D341Med (cell line): ENCODE measurements at places on chromosomes 6 and 20.
A peak's percentile ranks its signal among the peaks of the same experiment; 100 is the strongest.

DNA sequence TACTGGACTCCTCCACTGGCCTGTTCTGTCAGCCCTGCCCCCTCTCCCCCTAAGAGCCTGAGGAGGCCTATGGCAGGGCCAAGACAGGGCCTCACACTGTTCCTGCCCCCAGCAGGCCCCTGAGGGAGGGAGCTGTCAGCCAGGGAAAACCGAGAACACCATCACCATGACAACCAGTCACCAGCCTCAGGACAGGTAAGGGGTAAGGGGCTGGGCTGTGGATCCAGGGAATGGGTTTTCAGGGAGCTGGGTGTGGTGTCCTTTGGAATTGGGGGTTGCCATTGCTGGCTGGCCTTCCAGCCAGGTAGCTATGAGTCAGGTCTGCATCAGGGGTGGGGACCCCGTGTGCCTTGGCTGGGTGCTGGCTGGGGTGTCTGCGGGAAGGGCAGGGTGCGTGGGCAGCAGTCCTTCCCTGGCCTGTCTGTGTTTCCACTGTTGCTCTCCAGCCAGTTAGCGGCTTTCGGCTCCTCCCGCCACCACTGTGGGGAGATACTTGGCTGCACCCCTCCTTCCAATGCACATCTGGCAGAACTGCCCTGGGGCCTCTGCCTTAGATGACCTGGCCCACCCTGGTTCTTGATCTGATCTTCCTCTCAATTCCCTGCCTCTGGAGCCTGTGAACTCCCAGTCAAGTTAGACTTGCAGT lies 3.9 kb downstream of the SLC29A1 start:
- DNase-seq, result no peak

GRCh38 chr6:167782698-167783517 lies 43.8 kb upstream of the AFDN start:
- DNase-seq, result no peak

- DNase-seq, result no peak
Measured at GRCh38 chr6:30939473-30939872, 1.3 kb upstream of the MUCL3 start.

DNA sequence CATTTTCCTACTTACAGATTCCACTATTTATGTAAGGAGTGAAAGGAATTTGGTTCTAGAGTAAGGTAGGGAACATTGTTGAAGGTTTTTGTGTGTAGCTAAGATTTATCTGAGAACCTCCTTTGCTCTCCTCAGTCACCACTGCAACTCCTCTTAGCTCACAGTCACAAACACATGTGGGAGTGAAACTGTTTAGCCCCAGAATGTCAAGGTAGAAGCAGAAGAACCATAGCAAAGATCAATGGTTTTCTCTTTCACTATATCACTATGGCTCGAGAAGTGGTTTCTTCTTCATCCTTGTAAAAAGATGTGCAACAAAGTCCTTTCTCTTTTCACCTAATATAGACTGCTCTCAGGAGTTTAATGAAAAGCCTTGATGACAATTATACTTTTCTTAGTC lies 6.5 kb upstream of the DEFB112 start:
- no peak for DNase-seq

DNA sequence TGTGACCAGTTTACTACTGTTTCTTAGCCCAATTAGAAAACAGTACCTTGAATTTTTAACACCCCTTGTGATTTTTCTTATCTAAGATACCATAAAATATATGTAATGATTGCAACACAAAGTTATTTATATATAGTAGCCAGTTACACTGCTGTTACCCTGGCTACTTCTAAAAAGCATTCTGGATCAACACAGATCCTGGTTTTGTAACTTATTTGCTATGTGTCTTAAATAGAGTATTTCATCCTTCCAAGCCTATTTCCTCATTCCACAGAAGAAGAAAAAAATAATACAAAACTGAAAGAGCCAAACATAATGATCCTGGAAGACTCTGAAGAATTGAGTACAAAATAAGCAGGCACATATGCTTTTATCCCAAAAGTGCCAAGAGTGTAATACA lies 19.0 kb upstream of the GSTA4 start:
- DNase-seq, result no peak

GRCh38 chr6:80789912-80790570 lies 683.6 kb downstream of the BCKDHB start:
- no peak for DNase-seq

- DNase-seq, result no peak
Measured at GRCh38 chr6:20366082-20366830, 35.4 kb upstream of the E2F3 start.

GRCh38 chr6:146741609-146742008 lies 142.8 kb downstream of the ADGB start:
- no peak for DNase-seq

DNA sequence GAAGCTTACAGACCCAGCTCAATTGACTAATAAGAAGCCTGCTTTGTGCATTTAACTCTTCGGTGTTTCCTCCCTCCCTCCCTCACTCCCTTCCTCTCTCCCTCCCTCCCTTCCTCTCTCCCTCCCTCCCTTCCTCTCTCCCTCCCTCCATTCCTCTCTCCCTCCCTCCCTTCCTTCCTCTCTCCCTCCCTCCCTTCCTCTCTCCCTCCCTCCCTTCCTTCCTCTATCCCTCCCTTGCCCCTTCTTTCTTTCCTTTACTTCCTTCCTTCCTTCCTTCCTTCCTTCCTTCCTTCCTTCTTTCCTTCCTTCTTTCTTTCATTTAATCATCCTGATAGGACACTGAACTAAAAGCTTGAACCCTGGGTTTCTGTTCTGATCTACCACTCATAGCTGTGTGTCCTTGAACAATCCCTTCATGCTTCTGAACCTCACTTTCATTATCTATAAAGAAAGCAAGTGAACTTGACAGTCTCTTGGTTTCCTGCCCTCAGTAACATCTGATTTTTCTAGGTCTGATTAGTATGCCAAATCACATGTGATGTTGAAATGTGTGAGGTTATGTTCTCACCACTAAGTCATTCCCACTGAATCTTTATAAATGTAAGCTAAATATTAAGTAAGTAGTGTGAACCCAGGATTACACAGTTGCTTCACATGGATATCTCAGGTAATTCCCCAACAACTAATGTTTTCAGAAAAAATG lies 132.3 kb upstream of the BMP2 start:
- no peak for DNase-seq

DNA sequence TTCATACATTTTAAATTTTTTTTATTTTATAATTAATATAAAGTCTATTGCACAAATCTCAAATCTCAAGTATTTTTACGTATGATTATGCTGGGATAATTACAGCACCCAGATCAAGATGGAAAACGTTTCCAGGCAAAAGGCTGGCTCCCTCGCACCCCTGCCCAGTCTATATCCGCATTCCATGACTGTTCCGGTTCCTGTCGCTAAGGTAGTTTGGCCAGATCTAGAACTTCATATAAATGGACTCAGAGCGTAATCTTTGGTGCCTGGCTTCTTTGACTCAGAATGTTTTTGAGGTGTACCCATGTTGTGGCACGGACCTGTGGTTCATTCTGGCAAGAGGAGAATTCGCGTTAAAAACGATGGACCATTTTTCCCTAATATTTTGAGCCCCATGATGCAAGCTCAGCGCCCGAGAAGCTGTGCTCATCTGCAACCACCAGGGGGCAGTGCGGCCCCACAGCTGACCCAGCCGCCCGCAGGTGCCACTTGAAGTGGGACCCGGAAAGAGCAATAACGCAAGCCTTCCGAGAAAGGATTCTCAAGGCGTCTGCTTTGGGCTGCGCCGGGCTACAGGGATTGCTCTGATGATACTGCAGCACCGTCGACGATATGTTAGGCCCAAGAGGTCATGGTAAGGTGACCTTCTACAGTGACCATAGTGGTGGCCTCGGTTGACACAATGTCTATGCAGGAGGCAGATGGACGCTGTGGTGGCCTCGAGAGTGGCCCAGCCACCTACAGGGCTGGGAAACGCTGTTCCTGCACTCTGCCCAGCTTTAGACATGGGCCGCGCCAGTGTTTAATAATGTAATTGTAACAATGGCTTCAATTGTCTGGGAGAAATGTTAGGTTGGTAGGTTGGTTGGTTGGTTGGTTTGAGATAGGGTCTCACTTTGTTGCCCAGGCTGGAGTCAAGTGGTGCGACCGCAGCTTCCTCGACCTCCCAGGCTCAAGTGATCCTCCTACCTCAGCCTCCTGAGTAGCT lies 160.1 kb downstream of the ZMYND8 start:
- peak; percentile 88 for DNase-seq

- DNase-seq, result no peak
Measured at GRCh38 chr6:90272895-90273294, 23.7 kb downstream of the BACH2 start.

- no peak for DNase-seq
Measured at GRCh38 chr20:17438436-17439039, 92.6 kb downstream of the BFSP1 start.

- no peak for DNase-seq
Measured at GRCh38 chr6:89443658-89444057, 10.7 kb downstream of the ANKRD6 start.

- no peak for DNase-seq
Measured at GRCh38 chr6:112413780-112414179, 66.7 kb downstream of the RFPL4B start.

DNA sequence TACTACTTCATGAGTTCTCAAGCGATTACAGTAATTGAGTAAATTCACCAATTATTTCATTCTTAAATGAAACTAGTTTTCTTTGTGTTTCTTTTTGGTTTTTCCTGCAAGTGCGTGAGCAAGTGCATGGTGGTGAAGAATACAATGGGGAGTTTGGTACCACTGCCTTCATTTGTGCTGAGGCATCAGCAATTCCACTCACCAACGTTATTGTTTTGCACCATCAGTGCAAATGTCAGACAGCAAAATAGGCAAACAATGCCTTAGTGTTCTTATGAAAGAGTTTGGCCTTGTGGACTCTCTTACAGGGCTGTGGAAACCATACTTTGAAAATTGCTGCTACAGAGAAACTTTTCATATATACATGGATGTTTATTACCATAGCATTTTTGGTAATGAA lies 8.2 kb downstream of the CDH26 start:
- no peak for DNase-seq

- no peak for DNase-seq
Measured at GRCh38 chr6:154206141-154206540, 150.5 kb downstream of the IPCEF1 start.

DNA sequence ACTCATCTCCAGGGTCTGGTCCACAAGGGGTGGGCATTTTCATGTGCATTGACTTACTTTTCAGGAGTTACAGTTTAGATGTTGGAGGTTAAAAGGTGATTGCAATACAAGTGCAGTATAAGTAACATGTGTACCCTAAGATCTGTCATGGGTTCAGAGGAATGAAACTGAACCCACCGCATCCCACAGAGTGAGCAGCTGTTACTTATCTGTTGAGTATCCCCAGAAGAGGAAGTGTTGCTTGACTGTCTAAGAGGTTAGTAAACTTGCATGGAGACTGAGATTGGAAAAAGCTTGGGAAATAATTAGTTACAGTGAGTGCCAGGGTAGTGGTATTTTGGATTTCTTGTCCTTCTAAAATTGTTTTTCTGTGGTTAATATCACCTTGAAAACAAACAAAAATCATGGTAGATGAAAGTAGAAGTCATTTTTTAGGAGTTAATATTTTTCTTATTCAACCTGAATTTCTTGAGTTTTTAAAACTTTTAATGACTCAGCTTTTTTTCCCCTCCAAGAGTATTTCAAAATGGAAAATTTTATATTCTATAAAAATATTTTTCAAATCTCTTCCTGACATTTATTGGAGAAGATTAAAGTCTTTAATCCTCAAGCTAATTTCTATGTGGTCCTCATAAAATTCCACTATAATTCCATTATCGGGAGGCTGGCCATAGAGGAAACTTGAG lies 306.1 kb downstream of the ZNF217 start:
- no peak for DNase-seq

DNA sequence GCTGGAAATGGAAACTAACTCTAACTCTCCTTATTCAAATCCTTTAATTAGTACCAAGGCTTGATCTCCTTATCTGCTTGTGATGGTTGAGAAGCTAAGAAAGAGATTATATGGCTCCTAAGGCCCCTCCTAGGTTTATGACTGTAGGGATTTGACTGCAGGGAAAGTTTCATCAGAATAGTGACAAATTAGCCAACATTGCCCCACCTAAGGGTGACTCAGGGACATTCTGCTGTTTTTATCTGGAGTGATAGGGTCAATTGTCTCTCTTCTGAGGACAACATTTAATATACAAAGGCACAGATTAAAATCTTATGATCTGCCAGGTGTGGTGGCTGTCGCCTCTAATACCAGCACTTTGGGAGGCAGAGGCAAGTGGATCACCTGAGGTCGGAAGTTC lies 138.1 kb upstream of the MARCKS start:
- peak; percentile 50 for DNase-seq

DNA sequence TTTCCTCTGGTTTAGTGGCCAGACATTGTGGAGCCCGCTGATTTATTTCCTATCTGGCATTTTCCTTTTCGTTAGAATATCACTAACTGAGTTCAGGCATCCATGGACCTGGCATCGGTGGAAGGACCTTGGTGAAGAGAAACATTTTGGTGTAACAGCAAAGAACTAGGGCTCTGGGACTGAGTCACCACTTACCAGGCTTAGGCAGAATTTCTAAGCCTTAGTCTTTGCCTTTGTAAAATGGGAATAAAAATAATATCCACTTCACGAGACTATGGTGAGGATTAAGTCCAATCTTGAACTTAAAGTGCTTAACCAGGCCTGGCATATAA lies 42.0 kb upstream of the ENPP1 start:
- no peak for DNase-seq

DNA sequence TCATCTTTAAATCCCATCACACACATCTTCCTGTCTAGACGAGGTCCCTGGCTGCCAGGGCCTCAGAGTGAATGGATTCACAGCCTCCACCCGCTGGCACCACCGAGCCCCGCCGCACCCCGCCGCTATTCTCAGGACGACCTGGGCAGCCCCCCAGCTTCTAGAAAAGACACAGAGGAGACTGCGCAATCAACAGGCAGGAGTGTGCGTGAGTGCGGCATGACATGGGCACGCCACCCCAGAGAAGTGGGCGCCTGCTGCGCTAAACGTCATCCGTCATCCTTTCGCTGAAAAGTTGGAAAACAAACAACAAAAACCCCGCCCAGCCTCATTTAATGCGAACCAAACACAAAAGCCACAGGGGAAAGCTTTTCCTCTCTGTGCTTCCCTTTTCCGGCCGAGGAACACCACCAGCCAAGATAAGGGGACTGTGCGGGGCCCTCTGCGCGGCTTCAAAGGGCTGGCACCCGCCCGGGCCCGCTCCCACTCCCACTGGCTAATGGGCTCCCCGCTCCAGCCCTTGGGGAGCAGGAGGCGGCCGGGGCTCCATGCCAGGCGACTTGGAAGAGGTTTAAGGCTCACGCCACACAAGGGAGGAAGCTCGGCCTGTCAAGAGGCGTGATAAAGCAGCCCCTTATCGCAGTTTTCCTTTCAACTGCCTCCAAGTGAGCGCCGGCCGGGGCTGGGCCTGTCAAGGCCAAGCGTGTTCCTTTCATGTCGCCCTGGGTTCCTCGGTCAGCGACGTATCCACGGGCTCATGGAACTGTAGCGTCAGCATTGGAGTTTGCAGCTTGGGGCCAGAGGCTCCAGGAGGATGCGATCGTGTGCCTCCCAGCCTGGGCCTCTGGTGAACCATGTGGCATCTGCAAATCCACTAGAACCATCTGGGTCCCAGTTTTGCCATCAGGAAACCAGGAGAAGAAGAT lies 50.1 kb downstream of the NFATC2 start:
- no peak for DNase-seq

GRCh38 chr6:90294008-90294511 lies 2.6 kb downstream of the BACH2 start:
- no peak for DNase-seq
